ENCODE measurements at places on chromosomes 16 and 17. TPM values are rescaled to one million over a fixed set of nuclear protein-coding genes. Genes with fewer than 3 reads are reported as not detected.

Gene TM4SF5
- total RNA-seq, result not detected

Gene CD7
- total RNA-seq, result 725 TPM

Gene FBF1
- total RNA-seq, result 18.0 TPM

Gene SEPTIN12
- not detected for total RNA-seq

Gene KRTAP16-1
- total RNA-seq, result not detected

Gene BTBD17
- total RNA-seq, result not detected

Gene CCDC200
- 0.27 TPM for total RNA-seq

Gene GALR2
- total RNA-seq, result 6.4 TPM

Gene CYGB
- total RNA-seq, result not detected

Gene GLIS2
- 0.30 TPM for total RNA-seq

Gene TVP23A
- 0.09 TPM for total RNA-seq

Gene CIAPIN1
- total RNA-seq, result 41.7 TPM

Gene TMEM238L
- not detected for total RNA-seq

Gene KRT28
- total RNA-seq, result not detected

Gene BEAN1
- not detected for total RNA-seq

Gene EME2
- 18.4 TPM for total RNA-seq

Gene NEK8
- total RNA-seq, result 4.0 TPM

Gene PNMT
- not detected for total RNA-seq

Gene SMPD3
- total RNA-seq, result 0.07 TPM

Gene HOXB5
- total RNA-seq, result not detected

Gene CRISPLD2
- total RNA-seq, result 0.11 TPM

Gene DOC2A
- 0.69 TPM for total RNA-seq

Gene SLFN14
- total RNA-seq, result not detected

Gene ZNF821
- total RNA-seq, result 7.7 TPM

Gene KRTAP9-8
- total RNA-seq, result not detected

Gene LRRC37A
- total RNA-seq, result 1.0 TPM

Gene RNF166
- 49.7 TPM for total RNA-seq

Gene ZNF668
- total RNA-seq, result 9.2 TPM

Gene SOST
- total RNA-seq, result not detected

Gene CDH11
- total RNA-seq, result not detected

Gene PRKCA
- 73.3 TPM for total RNA-seq

Gene AHSP
- not detected for total RNA-seq

Gene HDAC5
- 22.0 TPM for total RNA-seq

Gene CACNG1
- total RNA-seq, result not detected

Gene HBM
- total RNA-seq, result not detected

Gene FZD2
- total RNA-seq, result 0.09 TPM

Gene CD300E
- total RNA-seq, result not detected

Gene KRTAP4-11
- not detected for total RNA-seq

Gene LRRC75A
- 1.2 TPM for total RNA-seq

Gene PDF
- 10.1 TPM for total RNA-seq

Gene PLLP
- total RNA-seq, result 0.30 TPM

Gene TNK1
- 4.8 TPM for total RNA-seq

Gene KRTAP9-4
- not detected for total RNA-seq

Gene KRT32
- not detected for total RNA-seq

Gene NKD1
- 3.1 TPM for total RNA-seq

Gene MYH10
- total RNA-seq, result 21.3 TPM

Gene FNDC8
- total RNA-seq, result not detected

Gene EME1
- total RNA-seq, result 38.3 TPM

Gene PYY
- not detected for total RNA-seq

Gene AANAT
- total RNA-seq, result 0.16 TPM

Gene OR3A3
- total RNA-seq, result not detected

Gene CD300H
- not detected for total RNA-seq

Gene IKZF3
- 50.4 TPM for total RNA-seq

Gene TSPAN10
- 0.34 TPM for total RNA-seq

Gene HS3ST4
- total RNA-seq, result not detected
